Activated CD4-positive, alpha-beta memory T cell treated with anti-CD3 and anti-CD28 coated beads, Interleukin-2, amount 10 ng/mL, durations not matched to agents 7 days and 5 days (primary cell): ENCODE measurements at places on chromosomes 6 and 20. TPM values are rescaled to one million over a fixed set of nuclear protein-coding genes. Genes with fewer than 3 reads are reported as not detected.

VNN1 gene
- not detected for total RNA-seq

SPATA25 gene
- 0.30 TPM for total RNA-seq

DNA sequence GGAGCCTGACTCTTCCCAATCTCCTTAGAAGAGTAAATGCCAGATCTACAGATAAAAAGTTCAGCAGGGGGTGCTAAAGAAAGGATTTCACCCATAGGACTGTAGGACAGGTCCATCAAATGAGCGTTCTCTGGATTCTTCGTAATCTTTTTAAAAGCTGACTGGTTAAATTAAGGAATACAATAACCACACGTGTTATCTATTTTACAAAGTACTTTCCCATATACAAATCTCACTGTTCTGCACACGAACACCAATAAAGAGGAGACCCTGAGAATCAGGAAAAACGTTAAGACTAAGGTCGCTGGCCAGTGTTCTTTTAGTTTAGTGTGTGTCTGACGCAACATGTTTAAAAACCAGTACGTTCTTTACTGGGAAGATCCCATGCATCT is 542 bp downstream of the TUBE1 start:
- no peak overlapping the region for H3K4me3 ChIP-seq
- H3K36me3 ChIP-seq = peaks cover 15% of the 10 kb centered on the region
- H3K27ac ChIP-seq = no peak overlapping the region
- no peak for DNase-seq
- H3K4me1 ChIP-seq = peaks cover 8% of the 10 kb centered on the region
- H3K27me3 ChIP-seq = peaks cover 27% of the 10 kb centered on the region

DNA sequence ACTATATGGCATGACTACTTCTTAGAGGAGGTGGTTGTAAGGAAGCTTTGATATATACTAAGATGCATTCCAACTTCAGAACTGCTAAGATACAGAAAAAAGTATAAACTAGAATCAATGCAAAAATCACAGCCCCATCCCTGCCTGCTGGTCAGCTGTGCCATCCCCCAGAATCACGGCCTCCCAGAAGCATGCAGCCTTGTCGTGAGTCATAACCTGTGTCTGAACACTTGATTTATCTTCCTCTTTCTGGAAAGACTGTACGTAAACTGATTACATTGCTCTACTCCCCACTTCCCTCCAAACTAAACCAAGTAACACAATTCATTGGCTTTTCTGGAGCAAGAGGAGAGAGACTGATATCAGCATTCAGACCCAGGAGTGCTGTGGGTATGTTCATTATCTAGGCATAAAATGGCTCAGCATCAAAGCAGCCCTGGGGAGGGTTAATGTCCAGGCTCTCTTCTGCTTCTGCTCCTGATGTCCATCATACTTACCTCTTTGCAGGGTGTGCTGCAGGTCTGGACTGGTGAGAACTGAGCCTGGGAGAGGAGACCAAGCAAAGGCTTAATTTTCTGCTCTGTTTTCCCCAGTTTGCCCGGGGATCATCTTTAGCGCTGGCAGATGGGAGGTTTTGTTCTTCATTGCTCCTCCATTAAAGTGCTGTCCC is 18.4 kb downstream of the SCP2D1 start:
- no peak for DNase-seq
- H3K4me3 ChIP-seq = no peak overlapping the region
- no peak overlapping the region for H3K27ac ChIP-seq

- H3K27me3 ChIP-seq = no peaks in the 10 kb centered on the region
- H3K27ac ChIP-seq = no peak overlapping the region
- H3K4me1 ChIP-seq = no peaks in the 10 kb centered on the region
Measured at GRCh38 chr20:8421981-8422380, 289.9 kb downstream of the PLCB1 start.

HLA-B gene
- total RNA-seq = 5,157 TPM

DNA sequence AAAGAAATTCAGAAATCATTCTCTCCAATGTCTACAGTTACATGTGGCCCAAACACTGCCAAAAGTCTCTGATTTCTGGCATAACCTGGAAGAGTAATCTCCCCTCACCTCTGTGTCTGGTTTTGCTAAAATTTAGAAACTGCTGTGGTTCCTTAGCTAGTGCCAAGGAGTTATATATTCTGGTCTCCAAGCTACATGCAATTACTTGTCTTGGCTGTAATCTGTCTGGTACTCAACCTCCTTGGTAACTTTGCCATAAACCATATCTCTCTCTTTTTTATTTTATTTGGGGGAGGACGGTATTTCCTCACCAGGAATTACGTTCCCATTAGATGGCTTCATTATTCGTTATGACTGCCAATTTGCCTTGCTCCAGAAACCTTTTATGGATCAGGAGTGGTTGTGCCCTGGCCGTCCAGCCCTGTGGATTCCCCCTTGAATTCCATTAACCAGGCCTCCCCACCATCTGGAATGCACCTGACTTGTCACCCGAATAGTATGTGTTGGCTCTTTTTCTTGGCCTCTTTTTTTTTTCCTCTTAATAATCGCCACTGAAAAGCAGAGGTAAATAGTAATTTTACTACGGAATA is 400.0 kb downstream of the CD83 start:
- no peaks in the 10 kb centered on the region for H3K4me1 ChIP-seq
- no peaks in the 10 kb centered on the region for H3K27me3 ChIP-seq
- no peak overlapping the region for H3K4me3 ChIP-seq
- H3K36me3 ChIP-seq = no peaks in the 10 kb centered on the region

C6orf132 gene
- 0.05 TPM for total RNA-seq

DNA sequence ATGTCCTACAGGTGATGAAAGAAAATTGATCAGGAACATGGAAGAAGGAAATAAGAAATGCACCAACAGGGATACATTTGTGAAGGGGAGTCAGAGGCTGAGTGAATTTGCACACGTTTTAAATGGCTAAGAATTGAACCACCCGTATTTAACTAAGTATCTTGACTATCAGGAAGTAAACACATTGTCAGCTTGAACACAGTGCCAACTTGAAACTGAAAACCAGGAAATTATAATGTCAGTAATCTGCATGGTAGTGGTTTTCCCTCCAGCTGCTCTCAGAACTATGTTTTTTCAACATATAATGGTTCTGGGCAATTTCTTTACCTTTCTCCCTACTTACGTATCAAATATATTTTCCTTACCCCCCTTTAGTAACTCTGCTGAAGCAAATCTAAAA is 366.5 kb upstream of the POU3F2 start:
- no peaks in the 10 kb centered on the region for H3K27me3 ChIP-seq
- H3K4me1 ChIP-seq = no peaks in the 10 kb centered on the region
- H3K27ac ChIP-seq = no peak overlapping the region
- DNase-seq = no peak
- H3K36me3 ChIP-seq = no peaks in the 10 kb centered on the region

GRCh38 chr20:36339646-36340592 is 33.8 kb downstream of the DLGAP4 start:
- H3K36me3 ChIP-seq = no peaks in the 10 kb centered on the region
- no peaks in the 10 kb centered on the region for H3K4me1 ChIP-seq
- peaks cover 3% of the 10 kb centered on the region for H3K27me3 ChIP-seq
- DNase-seq = no peak

- no peak overlapping the region for H3K27ac ChIP-seq
- H3K4me1 ChIP-seq = peaks cover 33% of the 10 kb centered on the region
- no peaks in the 10 kb centered on the region for H3K36me3 ChIP-seq
- peak; percentile 12 for DNase-seq
- H3K27me3 ChIP-seq = peaks cover 41% of the 10 kb centered on the region
Measured at GRCh38 chr20:2746636-2747265, 53.7 kb downstream of the CPXM1 start.

DNA sequence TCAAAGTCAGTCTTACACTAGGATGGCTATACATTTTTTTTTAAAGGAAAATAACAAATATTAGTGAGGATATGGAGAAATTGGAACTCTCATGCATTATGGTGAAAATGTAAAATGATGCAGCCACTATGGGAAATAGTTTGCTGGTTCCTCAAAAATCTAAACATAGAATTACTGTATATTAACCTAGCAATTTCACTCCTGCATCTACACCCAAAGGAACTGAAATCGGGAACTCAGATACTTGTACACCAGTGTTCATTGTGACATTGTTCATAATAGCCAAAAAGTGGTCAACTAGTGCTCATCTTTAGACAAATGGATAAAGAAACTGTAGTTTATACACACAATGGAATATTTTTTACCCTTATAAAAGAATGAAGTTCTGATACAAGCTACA is 110.7 kb downstream of the UTRN start:
- H3K27me3 ChIP-seq = no peaks in the 10 kb centered on the region
- H3K27ac ChIP-seq = no peak overlapping the region
- H3K4me3 ChIP-seq = no peak overlapping the region

DNA sequence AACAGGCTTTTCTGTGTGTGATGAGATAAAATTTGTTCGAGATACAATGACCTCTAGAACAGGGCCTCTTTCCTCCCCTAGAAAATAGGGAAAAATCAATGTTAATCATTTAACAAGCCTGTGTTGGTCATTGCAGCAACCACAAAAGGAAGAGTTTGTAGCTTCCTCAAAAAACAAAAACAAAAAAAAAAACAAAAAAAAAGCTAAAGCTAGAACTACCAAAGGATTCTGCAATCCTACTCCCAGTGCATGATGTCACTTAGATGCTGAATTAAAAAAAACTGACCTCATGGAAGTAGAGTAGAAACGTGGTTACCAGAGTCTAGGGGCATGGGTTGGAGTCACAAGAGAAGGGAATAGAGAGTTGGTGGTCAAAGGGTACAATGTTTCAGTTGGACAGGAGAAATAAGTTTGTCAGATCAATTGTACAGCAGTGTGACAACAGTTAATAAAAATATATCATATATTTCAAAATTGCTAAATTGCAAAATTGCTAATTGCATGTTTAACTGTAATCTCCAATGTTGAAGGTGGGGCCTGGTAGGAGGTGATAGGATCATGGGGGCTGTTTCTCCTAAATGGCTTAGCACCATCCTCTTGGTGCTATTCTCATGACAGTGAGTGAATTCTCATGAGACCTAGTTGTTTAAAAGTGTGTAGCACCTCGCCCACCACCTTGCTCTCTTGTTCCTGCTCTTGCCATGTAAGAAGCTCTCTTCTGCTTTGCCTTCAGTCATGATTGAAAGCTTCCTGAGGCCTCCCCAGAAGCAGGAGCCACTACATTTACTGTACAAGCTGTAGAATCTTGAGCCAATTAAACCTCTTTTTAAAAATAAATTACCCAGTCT is 163.4 kb upstream of the SIM1 start:
- no peak overlapping the region for H3K27ac ChIP-seq
- no peaks in the 10 kb centered on the region for H3K4me1 ChIP-seq
- H3K4me3 ChIP-seq = no peak overlapping the region

DNA sequence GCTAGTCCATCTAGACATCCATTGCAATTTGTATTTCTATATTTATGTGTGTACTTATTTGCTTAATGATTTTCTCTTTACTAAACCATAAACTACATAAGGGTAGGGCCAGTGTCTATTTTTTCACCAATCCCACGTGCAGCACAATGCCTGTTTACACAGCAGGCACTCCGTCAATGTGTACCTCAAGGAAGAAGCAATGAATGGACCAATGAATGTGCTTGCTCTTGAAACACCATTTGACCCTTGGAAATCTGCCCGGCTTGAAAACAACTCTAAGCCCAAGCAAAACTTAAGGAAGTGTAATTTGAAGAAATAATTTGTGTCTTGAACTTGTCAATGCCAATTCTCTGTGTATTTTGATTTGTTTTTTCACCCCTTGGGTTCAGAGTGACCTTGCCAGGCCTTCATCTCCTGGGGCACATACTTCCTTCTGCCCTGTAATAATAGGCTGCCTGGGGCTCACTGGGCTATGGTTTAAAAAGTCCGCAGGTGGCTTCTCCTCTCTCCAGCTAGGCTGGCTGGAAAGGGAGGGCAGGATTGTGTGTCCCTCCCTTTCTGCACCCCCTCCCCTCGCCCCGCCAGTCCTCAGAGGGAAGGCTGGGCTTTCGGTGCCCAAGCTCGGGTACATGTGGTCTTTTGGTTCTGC is 140.8 kb upstream of the ARMC2 start:
- H3K4me3 ChIP-seq = no peak overlapping the region
- no peaks in the 10 kb centered on the region for H3K27me3 ChIP-seq
- no peak for DNase-seq
- H3K27ac ChIP-seq = no peak overlapping the region
- H3K4me1 ChIP-seq = peaks cover 7% of the 10 kb centered on the region
